ENCODE measurements at places on chromosomes 12 and 14. TPM values are rescaled to one million over a fixed set of nuclear protein-coding genes. Genes with fewer than 3 reads are reported as not detected.

- no peak for DNase-seq
Measured at GRCh38 chr14:52031781-52032180, 37.1 kb downstream of the NID2 start.

DNA sequence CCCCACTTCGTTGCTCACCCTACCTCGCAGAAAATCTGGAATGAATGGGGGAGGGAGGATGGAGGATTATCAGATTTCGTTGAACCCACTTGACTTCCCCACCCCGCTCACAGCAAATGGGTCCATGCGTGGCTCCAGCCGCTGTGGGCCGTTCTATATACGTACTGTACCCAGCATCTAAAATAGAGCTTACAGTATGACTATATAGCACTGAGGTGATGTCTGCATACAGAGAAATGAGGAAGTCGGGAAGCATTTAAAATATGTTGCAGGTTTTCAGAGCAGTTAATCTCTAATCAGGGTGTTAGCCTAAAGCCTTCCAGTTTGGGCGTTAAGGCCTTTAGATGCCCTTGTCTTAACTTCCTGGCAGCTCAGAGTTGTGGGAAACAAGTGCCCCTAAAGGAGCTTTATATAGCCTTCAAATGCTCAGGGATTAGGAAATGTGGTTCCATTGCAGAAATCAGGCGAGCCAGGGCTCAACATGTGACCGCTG is 1.4 kb downstream of the BICDL1 start:
- no peak for DNase-seq

The OLR1 gene
- total RNA-seq: 12.3 TPM

DNA sequence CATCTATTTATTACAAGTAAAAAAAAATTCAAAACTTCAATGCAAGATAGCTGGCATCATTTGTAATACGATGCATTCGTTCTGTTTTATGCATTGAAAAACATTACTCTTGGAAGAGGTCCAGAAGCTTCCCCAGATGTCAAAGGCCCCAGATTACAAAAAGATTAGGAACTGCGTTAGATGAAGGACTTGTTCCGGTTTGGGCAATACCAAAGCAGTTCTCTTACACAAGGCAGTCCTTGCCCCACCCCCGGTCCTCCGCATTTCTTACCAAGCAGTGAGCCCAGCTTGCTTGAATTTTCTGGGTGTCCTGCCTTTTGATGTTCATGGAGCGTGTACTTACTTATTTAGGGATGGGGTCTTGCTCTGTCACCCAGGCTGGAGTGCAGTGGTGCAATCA is 4.8 kb upstream of the HVCN1 start:
- no peak for DNase-seq

DNA sequence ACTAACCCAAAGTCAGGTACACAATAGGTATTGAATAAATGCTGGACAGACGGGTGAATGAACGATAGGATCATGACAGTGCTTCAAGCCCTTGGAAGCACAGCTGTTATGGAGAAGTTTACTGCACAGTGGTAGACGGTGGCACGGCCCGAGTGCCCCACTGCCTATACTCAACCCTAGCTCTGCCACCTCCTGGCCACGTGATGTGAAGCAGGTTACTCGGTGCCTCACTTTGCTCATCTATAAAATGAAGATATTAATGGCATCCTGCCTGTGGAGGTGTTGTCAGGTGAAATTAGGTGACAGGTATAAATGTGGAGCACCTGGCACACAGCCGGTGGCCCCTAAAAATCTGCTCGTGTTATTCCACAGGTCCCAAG is 5.8 kb downstream of the ASB2 start:
- DNase-seq: no peak

DNA sequence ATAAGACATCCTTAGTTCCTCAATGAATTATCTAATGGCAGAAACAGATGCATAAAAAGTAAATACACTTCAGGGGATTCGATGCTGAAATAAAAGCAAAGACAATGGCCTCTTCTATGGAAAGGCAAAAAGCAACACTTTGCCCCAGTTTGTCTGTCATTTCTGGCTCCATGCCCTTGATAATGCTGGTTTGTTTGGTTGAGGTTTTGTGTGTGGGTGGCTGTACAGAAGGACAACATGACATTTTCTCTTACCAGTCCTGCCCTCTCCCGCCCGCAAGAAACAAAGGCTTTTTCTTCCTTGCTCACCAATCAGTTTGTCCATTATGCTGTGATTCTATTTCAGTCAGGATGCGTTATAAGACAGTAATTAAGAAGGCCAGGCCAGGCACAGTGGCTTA is 18.1 kb upstream of the WDR89 start:
- DNase-seq: no peak

The KLRD1 gene
- total RNA-seq: 0.92 TPM

DNA sequence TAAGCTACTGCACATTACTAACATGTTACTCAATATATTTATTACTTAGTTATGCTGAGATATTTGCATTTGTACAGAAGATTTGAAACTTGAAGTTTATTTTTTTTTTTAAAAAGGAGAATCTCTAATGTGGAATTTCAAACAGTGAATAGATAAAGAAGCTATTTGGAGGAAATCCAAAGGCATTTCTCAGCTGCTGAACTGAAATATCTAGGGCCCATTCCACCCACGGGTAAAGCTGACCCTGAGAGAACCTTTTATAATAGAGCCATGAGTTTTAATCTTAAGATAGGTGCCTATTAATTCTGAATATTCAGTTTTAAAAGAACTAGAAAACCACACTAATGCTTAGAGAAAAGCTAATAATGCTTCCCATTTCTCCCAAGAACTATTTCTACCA is 225.4 kb upstream of the CAND1 start:
- no peak for DNase-seq

DNA sequence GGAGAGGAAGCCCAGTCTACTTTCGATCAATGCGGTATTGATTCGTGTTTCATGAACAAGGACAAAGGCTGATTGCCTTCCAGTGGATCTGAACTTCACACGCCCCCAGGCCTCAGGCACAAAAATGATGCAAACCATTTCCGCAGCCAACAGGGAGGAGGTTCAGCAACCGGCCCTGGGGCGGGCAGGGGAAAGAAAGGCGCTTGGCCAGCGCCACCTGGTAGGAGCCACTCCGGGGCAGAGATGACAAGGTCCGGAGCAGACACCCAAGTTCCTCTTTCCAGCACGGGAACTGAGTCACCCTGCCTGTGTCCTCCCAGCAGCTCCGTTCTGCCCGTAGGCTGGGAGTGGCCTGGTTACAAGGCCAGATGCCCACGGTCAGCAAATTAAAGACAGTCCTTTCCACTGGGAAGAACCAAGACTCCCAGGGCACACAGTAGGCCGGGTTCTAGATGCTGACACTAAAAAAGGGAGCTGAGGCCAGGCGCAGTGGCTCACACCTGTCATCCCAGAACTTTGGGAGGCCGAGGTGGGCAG is 136.3 kb downstream of the SCARB1 start:
- DNase-seq: no peak

DNA sequence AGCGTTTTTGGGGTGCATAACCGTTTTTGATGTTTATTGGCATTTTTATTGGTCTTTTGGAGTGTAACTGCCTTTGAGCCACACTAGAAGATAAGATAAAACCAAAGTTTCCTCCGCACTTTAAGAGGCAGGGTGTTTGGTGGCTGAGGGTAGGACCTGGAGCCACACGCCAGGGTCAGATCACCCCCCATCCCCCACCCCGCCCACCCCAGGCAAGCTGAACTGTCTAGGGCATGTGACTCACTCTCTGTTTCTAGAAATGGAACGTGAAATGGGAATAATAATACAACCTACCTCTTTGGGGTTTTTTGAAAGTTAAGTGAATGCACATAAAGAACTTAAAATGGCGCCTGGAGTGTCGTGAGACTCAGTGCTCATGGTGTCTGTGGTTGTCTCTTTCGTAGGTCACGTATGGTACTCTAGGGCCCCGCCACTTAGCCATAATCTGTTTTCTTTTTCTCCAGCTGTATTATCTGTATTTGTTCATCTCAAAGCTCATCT is 56.0 kb downstream of the PPP2R5C start:
- no peak for DNase-seq

- no peak for DNase-seq
Measured at GRCh38 chr14:74829251-74829650, 46.7 kb downstream of the PROX2 start.

DNA sequence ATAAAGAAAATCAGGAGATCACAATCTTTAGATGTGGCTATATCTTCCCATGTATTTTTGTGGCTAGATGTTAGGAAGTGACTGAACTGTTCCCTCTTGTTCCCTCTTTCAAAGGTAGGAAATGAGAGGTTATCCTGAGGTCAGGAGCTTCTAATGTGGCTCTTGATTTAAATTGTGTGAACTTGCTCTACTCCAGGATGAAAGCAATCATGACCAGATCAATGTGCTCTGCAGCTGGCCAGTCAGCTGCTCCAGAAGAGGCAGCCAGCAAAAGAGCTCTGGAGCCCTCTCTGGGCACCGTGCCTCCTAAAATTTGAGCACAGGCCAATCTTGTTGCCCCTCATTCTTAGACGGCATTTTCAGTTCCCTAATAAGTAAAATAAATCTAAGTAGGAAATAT is 32.0 kb downstream of the CDK17 start:
- no peak for DNase-seq

DNA sequence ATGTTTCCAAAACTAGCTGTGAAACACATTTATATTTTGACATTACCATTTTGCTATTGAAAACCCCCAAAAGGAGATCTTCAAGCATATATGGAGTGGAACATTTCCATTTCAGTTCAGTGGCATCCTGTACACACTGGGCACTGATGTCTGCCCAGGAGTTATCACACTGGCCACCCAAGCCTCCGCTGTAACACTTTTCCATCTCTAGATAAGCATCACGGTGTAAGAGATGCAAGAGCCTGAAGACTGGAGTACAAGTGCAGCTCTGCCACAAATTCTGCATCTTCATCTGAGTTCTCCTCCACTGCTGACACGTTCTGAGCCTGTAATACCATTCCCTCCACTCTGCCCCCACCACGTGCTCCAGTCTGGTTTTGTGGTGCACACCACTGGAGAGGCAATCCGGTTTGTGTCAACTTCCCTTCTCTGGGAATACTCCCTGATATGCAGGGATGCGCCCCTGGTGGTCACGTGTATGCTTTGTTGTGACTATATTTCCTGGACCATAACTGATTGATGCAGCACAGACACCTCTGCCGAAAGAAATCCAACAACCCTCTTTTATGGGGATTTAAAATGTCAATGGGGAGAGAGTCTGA is 12.7 kb downstream of the SPTLC2 start:
- no peak for DNase-seq

The SPX gene
- total RNA-seq: 0.23 TPM

- DNase-seq: no peak
Measured at GRCh38 chr12:83005534-83006197, 319.0 kb downstream of the TMTC2 start.

DNA sequence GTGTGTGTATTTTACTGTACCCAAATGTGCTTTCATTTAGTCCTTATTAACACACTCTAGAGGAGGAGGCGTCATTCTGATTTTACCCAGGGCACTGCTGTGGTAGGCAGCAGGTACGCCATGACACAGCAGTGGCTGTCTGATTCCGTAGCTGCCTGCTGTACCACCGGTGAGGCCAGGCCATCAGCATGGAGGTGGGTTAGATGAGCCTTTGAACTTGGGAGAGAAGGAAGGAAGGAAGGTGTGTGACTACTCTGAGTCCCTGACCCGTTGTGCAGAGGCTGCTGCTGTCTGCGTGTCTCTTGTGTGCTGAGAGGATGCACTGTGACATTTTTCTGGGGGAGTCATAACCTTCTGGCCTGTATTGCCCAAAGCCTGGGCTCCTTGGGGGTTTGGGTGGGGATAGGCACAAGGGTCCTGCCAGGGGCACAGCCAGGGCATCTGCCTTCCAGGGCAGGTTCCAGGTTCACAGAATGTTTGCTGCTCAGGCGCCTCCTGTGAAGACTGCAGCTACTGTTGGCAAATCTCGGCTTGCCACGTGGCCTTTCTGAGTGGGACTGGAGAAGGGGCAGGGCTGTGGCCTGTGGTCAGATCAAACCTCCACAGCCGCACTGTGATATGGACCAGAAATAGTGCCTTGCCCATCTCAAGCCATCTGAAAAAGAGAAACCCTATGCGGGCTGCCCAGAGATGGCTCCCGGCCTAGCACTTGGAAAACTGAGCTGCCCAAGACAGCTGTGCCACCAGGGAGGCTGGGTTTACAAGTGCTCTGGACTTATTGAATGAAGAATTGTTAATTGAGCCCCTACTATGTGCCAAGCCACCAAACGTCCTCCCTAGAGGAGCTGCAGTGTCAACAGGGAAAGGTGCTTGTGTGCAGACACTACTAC is 47.1 kb downstream of the MLXIP start:
- no peak for DNase-seq

DNA sequence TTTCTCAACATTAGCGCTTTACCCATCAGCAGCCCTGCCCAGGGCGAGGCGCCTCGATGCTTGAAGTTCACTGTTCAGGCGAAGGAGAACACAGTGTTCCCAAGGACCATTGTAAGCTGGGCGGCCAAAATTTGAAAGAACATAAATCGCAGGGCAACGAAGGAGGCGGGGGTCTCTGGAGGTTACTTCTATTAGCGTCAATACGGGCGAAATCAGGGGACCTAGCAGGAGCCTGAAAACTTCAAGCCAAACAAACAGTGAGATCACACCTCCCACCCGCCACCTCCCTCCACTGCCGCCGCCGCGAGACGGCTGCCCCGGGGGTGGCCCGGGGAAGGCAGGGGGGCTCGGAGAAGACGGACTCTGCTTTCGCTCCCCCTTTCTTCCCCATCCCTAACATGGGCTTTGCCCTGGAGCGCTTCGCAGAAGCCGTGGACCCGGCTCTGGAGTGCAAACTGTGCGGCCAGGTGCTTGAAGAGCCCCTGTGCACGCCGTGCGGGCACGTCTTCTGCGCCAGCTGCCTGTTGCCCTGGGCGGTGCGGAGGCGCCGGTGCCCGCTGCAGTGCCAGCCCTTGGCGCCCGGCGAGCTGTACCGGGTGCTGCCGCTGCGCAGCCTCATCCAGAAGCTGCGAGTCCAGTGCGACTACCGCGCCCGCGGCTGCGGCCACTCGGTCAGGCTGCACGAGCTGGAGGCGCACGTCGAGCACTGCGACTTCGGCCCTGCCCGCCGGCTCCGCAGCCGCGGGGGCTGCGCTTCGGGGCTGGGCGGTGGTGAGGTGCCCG is at the start of gene PDZRN4:
TSS of gene PDZRN4 (plus strand) at position 263 of the 783 bp plus-strand sequence.
- DNase-seq: peak; percentile 44

The FIGNL2 gene
- 0.33 TPM for total RNA-seq

The AMN gene
- 4.6 TPM for total RNA-seq

The GALNT9 gene
- 0.20 TPM for total RNA-seq

DNA sequence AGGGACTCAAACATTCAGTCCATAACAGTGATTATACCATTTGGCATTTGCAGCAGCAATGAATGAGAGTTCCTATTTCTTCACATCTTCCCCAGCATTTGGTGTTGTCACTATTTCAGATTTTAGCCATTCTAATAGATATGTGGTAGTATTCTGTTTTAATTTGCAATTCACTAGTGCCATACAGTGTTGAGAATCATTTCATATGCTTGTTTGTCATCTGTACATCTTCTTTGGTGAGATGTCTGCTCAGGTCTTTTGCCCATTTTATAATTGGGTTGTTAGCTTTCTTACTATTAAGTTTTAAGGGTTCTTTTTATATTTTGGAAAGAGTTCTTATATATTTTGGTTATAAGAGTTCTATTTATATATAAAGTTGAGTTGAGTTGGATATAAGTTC is 276.5 kb downstream of the FUT8 start:
- DNase-seq: no peak

DNA sequence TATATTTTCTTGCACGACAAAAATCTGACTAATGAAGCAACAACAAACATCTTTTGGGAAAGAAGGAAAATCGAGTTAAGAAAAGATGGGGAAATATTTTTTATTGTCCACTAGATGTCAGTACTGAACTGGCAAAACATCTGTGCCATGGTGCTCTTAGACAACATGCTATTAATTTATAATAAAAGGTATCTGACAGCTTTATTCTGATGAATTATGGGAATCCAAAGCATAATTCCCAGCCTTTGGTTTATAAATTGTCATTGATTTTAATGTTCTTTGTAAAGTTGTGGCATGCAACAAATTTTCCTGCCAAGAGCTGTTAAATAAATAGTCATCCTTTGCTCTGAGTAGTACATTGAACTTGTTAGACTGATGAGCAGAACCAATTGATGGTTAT is 231.2 kb downstream of the ETNK1 start:
- DNase-seq: no peak
